ENCODE measurements at places on chromosomes 5 and 9.
A peak's percentile ranks its signal among the peaks of the same experiment; 100 is the strongest.

- no peak for DNase-seq
Observed at GRCh38 chr5:172731680-172732074, 39.3 kb downstream of the DUSP1 start.

DNA sequence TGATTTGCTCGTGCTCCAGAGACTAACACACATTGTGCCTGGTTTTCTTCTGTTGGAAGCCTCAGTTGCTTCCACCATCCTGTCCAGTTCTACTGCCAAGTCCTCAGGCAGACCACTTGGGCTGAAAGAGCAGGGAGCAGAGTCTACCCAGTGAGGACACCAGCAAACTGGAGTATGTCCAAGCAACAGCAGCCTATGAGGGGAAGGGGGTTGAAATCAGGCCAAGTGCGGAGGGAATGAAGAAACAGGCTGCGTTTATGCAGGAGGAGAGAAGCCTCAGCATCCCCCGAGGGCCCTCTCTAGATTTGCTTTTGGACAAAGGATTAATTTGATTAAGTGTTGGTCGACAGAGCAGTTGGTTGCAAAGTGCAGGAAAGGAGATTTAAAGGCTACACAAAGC, 14.5 kb downstream of the DOCK2 start:
- DNase-seq = no peak

DNA sequence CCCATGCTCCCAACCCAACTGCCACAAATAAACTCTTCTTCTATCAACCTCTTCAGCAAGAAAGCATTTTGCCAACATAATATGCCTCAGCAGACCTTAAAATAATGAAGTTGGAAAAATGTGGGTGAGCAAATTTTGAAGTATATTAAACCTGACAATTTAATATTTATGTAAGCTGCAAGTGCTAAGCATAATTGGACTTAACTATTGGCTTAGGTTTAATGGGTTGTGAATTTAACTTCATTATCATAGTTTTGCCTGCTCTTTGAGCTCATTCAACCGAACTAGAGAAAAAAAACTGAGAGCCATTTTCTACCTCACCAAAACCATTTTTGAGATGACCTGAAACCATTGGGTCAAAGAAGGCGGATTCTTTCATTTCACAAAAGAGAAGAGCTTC, 805.5 kb upstream of the DMAC1 start:
- no peak for DNase-seq

DNA sequence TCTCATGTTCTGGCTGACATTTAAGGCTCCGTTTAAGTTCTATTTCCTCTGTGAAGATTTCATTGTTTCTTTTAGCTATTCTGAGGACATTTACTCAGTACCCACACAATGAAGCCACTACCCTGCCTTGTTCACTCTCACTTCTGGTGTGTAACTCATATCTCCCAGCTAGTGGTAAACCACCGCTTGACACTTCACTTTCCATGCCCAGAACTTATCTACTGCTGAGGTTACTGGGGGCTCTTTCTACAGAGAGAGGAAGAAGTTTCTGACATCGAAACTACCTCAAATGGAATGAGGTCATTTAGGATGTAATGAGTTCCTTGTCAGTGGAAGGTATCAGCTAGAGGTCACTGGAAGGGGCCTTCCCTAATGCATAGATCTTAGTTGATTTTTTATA, 501.5 kb downstream of the DMAC1 start:
- no peak for DNase-seq

DNA sequence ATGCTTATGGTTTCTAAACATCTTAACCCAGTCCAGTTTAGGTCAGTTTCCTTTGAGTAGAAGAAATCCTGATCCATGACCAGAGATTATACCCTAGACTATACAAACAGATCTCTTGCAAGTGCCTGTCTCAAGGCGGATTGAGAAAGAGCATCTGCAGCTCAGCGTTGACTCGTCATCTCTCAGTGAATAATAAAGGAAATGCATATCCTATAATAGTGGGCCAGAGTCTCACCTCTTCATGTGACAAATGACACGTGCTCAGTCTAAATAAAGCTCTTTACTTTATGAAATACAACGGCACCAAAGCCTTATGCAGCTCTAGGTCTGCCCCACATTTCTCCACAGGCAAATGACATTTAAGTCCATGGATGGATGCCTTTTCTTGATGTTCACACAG, 179.4 kb upstream of the NR3C1 start:
- DNase-seq = no peak

GRCh38 chr5:170383227-170383626, 5.9 kb downstream of the KCNMB1 start:
- DNase-seq = no peak

DNA sequence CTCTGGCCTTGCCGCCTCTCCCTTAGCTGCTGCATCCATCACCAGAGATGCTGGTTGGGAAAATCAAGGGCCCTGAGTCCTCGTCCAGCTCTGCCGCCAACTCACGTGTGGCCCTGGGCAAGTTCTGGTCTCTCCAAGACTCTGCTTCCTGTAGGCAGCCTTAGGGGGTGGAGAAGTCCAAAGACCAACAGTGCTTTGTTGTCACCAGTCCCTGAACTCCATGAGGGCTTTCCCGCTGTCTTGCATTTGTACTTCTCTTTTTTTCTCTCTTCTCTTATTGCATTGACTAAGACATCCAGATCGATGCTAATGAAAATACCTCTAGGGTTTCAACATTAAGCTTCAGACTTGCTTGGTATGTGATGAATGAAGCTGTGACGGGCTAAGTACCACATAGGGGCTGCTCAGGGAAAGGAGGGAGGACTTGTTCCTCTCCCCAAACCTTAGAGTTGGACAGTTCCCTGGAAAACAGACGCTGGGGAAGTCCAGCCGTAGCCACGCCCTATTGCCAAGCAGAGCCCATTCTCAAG, 63.7 kb upstream of the STXBP1 start:
- no peak for DNase-seq

DNA sequence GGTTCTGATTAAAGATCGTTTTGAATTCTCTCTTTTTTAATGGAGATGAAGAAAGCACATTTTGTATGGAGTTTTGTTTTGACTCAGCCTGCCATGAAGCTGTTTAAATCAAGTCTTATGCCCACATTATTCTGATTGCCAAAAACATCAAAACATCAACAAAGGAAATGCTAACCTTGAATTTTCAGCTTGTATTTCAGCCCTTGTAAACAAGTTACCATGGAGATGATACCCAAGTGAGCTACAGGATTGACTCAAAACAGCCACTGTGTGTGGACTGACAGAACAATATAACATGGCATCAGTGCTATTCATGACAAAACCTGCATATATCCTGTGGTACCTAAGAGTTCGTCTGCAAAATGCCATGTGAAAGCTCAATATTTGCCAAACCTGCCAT, 1581.0 kb downstream of the MAT2B start:
- DNase-seq = no peak

DNA sequence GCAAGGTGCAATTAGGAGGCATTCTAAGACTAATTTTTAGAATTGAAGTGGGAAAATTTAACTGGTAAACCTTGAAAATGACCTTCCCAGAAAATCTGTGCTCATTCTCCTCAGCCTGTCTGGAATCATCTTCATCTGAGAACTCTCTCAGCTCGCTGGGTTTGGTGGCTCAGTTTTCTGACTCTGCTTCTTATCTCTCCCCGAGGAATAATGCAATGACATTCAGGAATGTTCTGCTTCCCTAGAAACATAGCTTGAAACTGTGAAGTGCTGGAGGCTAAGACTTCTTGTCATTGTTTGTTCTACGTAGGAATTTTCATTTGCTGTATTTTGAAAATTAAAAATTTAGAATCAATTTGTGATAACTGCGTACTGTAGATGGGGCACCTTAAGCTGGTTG, 86.6 kb downstream of the KCNN2 start:
- DNase-seq = no peak

DNA sequence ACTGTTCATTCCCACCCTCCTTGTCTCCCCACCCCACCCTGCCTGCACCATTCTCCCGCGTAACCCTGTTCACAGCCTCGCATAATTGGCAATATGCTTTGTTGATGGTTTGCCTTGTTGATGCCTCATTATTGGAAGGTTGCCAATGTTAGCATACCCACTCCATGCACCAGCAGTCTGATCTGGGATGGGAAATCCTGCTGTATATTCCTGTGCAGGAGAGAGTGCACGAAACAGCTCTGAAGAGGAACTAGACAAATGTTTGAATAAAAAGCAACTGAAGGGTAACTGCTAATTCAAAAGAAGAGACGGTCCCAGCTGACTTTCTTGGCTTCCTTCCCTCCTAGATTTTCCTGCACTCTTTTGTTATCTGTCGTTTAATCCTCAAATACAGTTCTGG, 271.7 kb upstream of the TLE4 start:
- no peak for DNase-seq

- no peak for DNase-seq
Observed at GRCh38 chr5:95148453-95148852, 136.4 kb downstream of the MCTP1 start.

- DNase-seq = no peak
Observed at GRCh38 chr9:10232352-10232930, 380.4 kb downstream of the PTPRD start.

GRCh38 chr5:134224888-134225779, 739 bp downstream of the PPP2CA start:
- peak; percentile 76 for DNase-seq

GRCh38 chr5:143135832-143136551, 267.5 kb downstream of the NR3C1 start:
- no peak for DNase-seq

DNA sequence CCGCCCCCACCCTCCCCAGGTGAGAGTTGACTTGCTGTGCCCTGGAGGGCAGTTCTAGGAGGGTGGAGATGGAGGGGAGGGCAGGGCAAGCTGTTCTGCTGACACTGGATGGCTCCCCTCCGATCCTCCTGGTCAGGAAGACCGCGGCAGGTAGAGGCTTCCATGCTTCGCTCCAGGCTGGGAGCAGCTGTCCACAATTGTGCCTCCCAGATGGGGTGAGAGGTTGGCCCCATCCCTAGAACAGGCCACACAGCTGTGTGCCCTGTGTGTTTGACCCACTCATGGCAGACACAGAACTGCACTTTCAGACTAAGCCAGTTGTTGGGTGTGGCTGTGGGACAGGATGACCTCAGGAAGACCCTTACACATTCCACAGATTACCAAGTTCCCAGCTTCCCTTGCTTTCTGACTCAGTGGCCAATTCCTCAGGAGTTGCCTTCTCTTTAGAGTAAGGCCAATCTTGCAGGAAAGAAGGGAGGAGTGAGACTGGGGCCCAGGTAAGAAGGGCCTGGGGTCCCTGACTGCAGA, 72.1 kb upstream of the HSPA9 start:
- DNase-seq = peak; percentile 13

GRCh38 chr5:98085593-98085992, 687.9 kb upstream of the RGMB start:
- DNase-seq = no peak

GRCh38 chr9:127508901-127509260, 57.6 kb downstream of the LRSAM1 start:
- DNase-seq = no peak

GRCh38 chr9:114423181-114423580, 35.4 kb upstream of the AKNA start:
- no peak for DNase-seq

Measured in kidney tubule cell (primary cell).